ENCODE measurements at places on chromosomes 1 and 21.

- no peak for DNase-seq
Measured at GRCh38 chr1:226711976-226712741, 26.9 kb downstream of the ITPKB start.

GRCh38 chr1:26069941-26070295 lies 2.5 kb upstream of the TRIM63 start:
- no peak for DNase-seq

- no peak for DNase-seq
Measured at GRCh38 chr1:200708769-200709168, 29.9 kb upstream of the CAMSAP2 start.

DNA sequence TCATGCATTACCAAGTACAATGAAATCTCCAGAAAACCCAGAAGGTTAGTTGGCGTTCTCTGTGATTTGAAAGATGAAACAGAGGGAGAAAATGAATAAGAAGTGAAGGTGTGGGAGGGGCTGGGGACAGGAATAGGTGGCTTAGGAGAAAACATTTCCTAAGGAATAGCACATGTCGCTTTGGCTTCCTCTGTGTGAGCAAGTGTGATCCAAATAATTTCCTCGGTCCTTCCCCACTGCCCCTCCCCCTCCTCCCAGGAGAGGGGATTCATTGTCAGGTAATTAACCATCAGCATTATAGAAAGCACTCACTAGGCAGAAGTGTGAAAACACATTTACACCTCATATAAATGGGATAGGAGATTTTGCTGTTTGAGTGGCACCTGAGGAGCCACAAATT lies 105.5 kb downstream of the NUF2 start:
- DNase-seq = no peak

DNA sequence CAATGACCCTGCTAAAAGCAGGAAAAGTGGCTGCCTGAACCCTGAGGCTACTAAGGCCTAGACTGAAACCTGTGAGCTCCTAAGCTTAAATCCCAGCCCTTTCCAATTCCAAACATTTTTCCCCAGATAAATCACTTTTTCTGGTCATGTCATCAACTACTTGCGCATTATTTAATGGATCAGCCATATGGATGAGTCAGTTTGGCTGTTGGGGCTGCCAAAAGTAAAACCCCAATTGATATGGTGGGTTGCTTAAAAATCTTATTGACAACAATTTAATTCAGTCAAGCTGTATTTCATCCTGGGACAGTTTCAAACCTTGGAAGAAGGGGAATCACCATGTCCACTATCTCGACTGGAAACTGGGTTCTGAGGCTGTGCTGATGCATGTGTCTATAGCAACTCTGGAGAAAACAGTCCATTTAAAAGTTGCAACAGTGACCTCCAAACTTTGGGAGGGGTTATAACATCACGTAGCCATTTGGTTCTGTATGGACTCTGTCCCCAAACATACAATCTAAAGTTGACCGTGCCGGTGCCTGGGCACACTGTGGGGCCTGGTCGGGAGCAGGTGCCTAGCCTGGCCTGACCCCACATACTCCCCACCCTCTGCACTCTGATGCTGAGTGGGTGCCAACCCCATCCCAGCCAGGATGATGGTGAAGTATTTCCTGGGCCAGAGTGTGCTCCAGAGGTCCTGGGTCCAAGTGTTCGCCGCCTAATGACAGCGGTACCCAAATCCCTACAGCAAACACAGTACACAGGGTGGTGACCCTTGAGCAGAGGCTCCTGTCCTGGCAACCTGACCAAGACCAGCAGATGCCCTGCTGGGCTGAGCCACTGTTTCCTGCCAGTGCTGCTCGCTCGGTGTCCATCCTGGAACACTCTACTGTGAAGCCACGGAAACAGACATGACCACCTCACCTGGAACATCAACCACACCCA lies 46.5 kb upstream of the LRRC52 start:
- DNase-seq = no peak

DNA sequence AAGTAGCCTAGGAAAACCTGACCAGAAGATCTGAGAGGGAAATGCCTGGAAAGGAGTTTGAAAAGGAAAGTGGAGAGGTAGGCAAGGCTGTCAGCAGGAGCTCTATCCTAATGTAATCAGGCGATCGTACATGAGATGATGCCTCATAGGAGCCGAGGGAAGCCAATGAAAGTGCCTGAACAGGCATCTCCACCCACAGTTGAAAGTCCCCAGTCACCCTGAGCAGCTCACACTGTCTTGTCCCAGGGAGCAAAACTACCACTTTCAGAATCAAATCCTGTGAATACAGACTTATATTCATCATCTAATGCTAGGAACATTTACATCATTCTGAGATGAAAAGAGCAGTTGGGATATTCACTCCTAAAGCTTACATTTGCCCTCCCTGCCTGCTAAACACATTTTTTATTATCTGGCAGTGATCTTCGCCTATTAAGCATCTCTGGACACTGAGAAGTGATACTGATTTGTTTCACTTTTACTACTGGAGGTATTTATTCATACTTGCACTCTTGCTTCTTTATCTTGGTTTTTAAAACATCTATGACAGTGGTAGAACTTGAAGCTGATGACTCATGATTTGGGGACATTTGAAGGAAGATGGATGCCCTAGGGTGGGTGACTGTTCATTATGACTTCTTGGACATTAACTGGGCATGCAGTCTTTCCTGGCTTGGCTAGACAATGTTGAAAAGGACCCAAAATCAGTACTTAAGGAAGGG lies 221.6 kb downstream of the SEC16B start:
- DNase-seq = no peak

- DNase-seq = no peak
Measured at GRCh38 chr1:36941316-36941978, 92.9 kb downstream of the GRIK3 start.

DNA sequence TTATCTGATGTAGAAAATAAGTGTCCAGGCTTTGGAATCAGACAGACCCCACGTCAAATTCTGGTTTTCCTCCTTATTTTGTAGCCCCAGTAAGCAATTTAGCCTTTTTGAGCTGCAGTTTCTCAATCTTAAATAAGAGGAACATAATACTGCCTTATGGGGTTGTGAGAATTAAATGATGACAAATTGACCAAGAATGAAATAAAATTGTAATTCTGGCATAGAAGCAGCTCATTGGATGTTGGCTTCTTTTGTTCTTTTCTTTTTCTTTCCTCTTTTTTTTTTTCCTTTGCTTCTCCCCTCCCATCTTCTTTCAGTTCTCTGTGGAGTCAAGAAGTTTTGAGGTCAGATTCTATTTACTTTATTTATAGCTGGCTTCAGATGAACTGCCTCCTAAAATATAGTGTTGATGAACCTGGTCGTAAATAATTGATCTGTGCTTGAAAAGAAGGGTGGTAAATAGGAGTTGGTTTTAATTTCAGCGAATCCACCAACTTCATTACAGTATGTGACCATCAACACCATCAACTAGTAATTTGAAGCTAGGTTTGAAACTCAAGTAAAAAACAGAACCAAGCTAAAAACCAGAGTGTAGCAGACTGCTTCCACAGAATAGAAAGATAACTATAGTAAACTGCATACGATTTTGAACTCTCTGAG lies 81.1 kb downstream of the CACHD1 start:
- no peak for DNase-seq

DNA sequence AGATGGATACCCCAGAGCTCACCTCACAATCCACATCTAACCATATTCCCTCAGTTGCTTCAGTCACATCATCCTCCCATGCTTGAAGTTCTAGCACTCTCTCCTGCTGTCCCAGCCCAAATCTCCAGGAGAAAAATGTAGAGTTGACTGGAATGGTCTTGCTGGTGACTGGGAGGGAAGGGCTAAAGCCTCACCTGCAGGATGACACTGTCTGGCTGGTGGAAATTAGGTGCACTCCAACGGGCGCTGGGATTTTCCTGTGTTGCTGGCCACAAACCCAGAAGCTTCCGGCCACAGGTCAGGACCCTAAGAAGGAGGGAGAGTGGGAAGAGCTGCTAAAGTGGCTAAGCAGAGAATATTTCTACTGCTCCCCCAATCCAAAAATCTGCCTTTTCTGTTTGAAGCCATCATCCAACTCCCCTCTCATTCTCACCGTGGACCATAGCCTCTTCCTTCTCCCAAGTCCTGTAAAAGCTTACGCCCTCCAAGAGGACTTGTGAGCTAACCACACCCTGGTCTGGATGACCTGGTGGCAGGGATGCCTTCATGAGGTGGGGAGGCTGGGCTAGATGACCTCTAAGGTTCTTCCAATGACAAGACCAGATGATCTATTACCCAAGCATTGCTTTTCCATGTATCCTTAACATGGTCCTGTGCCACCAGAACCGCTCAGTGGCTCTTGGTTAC lies 37.5 kb upstream of the PPP1R15B start:
- no peak for DNase-seq

DNA sequence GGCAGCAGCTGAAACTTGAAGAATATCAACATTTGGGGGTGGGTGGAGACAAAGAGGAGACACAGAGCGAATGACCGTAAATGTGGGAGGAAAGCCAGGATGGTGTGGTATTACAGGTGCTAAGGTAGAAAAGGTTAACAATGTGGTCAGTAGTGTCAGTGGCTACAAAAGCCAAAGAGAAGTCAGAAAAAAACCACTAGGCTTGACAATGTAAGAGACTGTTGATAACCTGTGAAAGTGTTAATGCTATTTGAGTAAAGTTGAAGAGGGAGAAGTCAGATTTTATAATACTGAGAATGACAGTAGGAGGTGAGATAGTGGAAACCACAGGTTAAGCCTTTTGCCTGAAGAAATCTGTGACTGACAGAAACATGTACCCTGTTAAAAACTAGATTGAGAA lies 120.8 kb downstream of the CLEC20A start:
- no peak for DNase-seq

Measured in breast epithelium (tissue), 4 donors.